ENCODE measurements at places on chromosomes 3 and 15.

DNA sequence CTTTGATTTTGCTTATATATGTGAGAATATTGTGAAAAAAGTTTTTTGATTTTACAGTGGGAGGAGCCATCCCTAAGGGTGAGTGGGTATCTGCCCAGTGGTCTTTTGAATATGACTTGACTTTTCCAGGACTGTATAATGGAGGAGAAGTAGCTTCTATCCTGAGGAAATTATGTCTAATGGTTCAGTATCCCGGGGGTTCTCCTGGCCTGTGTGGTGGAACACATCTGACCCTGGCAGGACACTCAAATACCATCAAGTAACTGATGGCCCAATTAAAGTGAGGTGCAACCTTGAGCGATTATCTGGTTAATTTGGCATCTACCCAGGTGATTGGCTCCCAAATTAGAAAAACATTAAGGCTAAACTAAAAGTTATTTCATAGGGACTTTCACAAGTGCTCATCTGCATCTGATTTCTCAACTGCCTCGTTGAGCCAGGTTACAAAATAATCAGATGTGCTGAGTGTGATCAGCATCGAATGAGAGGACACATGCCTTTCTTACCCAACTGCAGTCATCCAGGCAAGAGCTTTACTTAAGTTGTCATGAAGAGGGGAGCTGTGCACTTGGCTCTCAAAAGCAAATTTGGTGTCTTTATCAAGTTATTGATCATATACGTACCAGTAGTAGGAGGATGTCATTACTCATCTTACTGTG is 201.4 kb downstream of the IL5RA start:
- no peak for DNase-seq

GRCh38 chr3:11568503-11569155 is 75.1 kb downstream of the VGLL4 start:
- peak; percentile 74 for DNase-seq

DNA sequence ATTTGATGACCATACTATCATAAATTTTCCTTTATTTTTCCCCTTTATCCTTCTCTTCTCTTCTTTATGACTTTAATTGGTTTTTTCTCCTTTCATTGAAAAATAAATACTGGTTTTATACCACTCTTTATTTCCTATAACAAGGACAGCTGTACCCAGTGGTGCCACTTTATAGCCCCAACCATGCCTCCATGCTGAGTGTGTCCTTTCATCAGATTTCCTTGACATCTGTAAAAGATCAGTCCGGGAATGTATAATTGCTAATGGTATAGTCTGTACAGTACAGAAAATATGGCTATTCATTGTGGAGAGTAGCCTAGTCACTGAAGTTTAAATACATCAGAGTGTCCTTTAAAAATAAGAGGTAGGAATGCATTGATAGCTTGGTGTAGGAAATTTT is 74.6 kb downstream of the EPHA3 start:
- no peak for DNase-seq

DNA sequence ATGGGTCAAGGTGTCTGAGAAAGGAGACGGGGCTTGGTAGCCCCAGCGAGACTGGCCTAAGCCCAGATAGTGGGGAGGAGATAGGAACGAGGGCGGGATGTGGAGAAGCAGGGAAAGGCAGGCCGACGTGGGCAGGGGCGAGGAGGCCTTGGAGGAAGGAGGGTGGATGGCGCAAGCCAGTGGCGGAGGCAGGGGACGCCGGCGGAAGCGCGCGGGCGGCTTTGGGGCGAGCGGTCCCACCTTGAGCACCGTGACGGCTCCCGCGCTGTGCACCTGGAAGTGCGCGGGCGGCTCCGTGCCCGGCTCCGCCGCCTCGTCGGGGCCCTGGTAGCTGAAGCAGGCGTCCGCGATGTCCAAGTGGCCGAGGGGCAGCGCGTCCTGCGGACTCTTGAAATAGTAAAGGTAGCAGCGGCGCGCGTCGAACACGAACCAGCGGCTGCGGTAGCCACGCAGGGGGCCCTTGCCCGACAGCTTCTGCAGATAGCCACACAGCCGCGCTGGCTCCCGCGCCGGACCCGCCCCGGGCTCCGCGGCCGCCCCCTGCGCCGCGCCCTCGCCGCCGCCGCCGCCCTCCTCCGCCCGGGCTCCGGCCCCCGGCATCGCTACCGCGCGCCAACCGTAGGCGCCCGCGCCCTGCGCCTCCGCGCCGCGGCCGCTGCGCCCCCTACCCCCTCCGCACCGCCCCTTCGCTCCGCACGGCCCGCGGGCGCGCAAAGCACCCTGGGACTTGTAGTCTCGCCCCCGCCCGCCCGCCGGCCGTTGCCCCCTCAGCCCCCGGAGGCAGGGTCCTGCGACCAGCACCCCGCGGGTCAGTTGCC is at the start of gene TBC1D2B:
TBC1D2B (minus strand) TSS at position 659 of the 818 bp plus-strand sequence; CDS start at position 600, 59 bp downstream.
- DNase-seq: peak; percentile 35

- DNase-seq: no peak
Measured at GRCh38 chr3:87627316-87627715, 350.9 kb upstream of the POU1F1 start.

- no peak for DNase-seq
Measured at GRCh38 chr3:156655819-156656550, 18.4 kb upstream of the TIPARP start.

DNA sequence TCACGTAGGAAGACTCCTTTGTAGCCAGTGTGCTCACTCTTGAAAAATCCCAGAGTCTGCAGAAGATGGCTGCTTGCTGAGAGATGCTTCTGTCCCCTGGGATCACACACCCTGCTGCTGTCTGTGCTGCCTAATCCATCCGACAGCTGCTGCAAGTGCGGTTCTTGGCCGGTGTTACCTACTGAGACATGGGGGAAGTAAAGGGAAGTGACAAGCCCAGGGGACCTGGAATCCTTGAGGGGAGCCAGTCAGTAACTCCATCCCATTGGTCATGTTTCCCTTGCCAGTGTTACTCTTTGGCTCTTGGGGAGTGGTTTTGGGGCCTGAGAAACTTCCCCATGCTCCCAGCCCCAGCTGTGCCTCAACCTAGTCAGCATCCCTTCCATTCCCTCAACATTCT is 8.3 kb upstream of the CPNE9 start:
- no peak for DNase-seq

- DNase-seq: no peak
Measured at GRCh38 chr3:173140986-173141385, at the start of gene SPATA16. SPATA16 (minus strand) TSS chr3:173141235; CDS start chr3:173117731, 23,504 bp downstream.

GRCh38 chr3:43041517-43041916 is 62.4 kb downstream of the GASK1A start:
- no peak for DNase-seq

- DNase-seq: peak; percentile 2
Measured at GRCh38 chr15:60179786-60180391, 175.8 kb downstream of the FOXB1 start.

DNA sequence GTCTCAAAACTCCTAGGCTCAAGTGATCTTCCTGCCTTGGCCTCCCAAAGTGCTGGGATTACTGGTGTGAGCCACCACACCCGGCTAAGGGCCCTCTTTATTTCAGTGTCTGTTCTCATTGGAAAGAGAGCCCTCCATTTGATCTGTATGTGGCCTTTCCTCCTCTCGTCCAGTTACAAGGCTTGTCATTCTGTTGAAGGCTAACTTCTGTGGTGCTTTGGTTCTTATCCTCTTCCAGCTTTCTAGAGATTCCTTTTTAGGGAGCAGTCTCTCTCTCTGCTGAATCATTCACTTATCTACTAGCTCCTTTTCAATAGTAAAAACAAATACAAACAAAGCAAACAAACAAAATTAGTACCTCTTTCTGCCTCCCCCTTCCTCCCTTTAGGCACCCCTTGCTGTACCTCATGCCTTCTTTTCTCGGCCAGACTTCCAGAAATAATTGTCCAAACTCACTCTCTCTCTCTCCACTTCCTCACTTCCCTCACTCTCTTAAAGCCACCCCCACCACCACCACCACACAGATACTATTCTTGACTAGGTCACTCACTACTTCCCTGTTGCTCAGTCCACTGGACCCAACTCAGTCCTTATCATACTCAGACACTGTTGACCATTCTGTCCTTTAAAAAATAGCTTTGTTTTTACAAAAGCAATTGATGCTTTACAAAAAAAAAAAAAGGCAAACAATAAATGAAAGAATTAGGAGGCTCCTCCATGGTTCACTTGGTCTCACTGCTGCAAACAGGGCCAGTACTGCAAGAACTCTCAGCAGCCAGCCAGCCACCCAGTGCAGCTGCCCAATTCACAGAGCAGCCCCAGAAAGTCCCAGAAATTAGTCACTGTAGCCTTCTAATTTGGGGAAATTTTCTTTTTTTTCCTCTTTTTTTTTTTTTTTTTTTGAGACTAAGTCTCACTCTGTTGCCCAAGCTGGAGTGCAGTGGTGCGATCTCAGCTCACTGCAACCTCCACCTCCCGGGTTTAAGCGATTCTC is 31.7 kb upstream of the RAB11A start:
- DNase-seq: no peak

GRCh38 chr15:66763186-66764071 is 61.4 kb downstream of the SMAD6 start:
- DNase-seq: peak; percentile 72

DNA sequence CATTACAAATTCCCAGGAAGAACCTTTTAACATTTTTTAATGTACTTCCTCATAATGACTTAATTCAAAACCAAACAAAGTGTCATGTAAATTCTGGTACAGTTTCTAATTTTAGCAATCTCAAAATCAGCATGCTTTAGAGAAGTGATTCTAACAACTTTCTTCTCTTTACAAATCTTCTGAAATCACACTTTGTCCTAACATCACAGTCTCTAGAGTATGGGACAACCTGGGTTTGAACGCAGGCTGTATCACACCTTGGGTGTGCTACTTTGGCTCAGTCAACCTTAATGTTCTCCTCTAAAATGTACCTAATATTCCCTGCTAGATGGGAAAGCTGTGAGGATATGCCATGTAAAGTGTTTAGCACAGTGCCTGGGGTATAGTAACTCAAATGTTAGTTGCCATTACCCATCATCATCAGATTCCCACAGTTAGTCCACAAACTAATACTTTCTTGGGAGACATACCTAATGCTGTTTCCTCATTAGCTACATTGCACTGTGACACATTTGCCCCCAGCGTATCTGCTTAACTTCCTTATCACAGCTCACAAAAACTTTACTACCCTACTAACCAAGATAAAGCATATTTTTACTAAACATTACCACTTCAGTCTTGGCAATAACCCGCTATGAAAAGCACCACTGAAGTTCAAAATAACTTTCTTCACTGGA is 3.1 kb downstream of the TSPAN3 start:
- DNase-seq: no peak

DNA sequence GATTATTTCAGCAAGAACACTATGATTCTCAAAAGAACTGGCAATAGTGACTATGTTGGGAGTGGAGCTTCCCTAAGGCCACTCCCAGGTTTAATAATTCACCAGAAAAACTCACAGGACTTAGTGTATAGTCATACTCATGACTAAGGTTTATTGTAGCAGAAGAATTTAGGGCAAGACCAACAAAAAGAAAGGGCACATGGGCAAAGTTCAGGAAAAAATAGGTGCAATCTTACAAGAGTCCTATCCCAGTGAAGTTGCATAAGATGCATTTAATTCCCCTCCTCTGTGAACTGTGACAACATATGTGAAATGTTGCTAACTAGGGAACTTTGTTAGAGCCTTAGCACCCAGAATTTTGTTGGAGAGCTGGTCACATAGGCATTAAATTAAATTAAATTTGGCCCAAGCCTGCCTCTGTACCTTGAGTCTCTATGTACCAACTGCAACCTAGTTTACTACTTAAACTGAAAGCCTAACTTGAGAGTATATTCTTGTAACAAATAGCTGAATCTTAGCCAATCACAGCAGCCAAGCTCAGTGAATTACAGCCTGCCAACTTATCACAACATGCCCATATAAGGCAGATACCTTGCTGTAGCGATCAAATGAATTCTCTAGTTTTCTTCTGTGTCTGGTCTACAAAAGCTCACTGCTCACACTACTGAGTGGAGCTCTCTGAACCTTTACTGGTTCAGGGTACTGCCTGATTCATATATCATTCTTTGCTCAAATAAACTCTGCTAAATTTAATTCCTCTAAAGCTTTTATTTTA is 386.2 kb upstream of the ARHGEF26 start:
- peak; percentile 77 for DNase-seq

DNA sequence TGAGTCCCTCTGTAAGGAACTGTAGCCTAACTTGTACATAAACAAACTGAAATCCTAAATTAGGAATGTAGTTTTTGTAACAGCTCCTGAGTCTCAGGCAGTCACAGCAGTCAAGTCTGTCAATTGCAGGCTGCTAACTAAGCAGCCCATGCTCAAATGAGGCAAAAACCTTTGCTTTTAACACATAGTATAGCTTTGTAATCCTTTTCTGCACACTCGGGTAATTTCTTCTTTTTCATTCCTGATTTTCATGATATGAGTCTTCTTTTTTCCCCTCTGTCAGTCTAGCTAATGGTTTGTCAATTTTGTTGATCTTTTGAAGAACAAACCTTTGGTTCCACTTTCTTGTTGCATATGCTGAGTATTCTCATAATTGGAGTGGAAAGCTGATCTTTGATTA is 84.9 kb upstream of the LRRFIP2 start:
- no peak for DNase-seq

DNA sequence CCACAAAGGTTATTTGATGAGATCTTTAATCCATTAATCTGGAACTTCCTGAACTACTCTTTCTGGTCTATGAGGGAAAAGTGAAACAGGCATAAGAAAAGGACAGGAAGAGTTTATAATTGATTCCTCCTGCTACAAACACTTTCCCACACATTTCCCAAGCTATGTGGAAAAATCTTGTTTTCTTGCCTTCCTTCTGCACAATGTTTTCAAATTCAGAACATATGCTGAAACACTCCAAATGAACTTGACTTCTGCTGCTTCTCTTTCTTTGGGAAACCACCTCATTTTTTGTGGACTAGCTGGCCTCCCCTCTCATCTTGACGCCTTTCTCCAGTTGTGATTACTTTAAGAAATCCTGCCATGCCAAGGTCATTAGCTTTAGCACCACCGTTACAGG is 100.7 kb upstream of the PTPRG start:
- no peak for DNase-seq

GRCh38 chr3:54384279-54384678 is 261.9 kb downstream of the CACNA2D3 start:
- DNase-seq: no peak

DNA sequence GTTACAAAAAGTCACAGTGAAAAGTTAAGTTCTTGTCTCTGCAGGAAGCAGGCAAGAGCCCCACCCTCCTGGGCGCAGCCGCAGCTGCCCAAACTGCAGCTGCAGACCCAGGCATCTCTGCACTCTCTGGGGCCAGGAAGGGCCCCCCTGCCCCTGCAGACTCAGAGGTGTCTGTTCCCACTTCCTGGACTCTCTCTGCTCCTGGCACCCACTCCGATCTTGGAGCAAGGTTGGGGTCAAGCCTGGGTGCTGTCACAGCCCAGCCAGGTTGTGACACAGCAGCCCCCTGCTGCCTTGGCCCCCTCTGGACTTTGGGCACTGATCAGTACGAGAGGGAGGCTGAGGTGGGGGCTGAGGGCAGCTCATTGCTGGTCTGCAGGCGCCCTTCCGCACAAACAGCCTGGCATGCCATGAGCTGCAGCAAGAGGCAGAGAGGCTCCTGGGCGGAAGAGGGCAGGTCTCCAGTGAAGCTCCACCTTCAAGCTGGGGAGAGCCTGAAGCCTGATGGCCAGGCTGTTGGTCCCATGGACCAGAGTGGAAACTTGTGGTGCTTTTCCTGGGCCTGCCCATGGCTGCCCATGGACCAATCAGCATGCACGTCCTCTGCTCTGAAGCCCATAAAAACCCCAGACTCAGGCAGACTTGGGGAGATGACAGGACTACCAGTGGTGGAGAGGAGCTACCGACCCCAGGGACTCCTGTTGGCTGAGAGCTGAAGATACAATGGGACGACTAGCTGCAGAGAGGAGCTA is 42.9 kb upstream of the LRRFIP2 start:
- DNase-seq: no peak

All from Caki2 (cell line).